NCI-H226 (cell line): ENCODE measurements at places on chromosomes 12 and 14.

DNA sequence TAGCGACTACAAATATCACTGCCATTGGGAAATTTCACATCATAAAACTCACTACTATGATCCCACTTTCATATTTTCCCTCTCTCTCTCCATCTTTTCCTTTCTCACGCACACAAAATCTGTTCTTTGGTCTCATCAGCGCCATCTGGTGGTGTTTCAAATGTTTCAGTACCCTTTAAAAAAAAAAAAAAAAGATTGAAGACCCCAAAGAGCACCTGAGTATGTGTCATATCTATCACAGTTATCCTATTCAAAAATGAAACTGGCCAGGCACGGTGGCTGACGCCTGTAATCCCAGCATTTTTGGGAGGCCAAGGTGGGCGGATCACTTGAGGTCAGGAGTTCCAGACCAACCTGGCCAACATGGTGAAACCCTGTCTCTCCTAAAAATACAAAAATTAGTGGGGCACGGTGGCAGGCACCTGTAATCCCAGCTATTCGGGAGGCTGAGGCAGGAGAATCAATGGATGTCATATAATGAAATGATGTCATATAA lies 72.4 kb downstream of the TTC9 start:
- DNase-seq = peak; percentile 23

DNA sequence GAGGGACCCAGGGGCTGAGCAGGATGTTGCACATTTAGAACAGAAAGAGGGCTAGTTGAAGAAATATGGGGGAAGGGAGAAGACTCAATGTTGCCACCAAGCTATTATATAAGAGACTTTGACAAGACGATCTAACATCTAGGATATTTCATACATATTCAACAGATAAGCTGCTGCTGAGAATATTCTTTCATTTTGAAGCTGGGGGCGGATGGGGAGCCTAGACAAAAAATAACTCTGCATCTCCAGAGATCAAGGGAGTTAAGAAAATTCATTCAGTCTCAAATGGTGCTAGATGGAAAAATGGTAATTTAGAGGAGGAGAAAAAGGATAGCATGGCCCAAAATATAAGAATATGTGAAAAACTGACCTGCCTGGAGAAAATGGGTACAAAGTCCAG lies 415.6 kb downstream of the MDGA2 start:
- no peak for DNase-seq

DNA sequence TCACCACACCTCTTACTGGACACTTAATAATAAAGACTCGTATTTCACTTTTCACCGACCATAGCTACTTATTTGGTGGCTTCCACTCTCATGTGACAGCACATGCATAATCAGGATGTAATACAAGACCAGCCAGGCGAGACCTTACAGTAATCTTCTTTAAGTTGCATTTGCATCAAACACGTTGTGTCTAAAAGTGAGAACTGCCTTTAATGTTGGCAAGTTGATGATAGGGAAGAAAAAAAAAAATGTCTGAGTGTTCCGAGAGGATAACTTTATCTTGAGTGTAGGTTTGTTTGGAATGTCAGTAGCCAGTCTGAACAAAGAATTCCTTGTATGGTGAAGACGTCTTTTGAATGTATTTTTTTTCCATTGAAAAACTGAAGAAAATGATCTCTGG lies 440.4 kb downstream of the ADAMTS20 start:
- DNase-seq = no peak

DNA sequence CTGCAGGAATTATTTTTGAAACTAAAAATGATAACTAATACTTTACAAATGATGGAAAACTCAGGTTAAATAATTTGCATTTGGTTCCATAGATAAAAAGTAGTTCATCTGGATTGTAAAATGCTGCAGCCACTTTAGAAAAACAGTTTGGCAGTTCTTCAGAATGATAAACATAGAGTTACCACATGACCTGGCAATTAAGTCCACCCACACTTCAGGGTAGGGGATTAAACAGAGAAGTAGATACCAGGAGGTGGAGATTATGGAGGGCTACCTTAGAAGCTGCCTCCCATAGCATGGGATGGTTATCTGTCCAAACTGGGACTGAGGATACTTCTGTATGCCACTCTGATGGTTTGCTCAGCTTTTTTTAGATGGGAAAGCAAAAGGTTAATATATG lies 22.2 kb downstream of the ARF6 start:
- no peak for DNase-seq

GRCh38 chr14:61154641-61155040 lies 126.5 kb downstream of the TMEM30B start:
- DNase-seq = no peak

DNA sequence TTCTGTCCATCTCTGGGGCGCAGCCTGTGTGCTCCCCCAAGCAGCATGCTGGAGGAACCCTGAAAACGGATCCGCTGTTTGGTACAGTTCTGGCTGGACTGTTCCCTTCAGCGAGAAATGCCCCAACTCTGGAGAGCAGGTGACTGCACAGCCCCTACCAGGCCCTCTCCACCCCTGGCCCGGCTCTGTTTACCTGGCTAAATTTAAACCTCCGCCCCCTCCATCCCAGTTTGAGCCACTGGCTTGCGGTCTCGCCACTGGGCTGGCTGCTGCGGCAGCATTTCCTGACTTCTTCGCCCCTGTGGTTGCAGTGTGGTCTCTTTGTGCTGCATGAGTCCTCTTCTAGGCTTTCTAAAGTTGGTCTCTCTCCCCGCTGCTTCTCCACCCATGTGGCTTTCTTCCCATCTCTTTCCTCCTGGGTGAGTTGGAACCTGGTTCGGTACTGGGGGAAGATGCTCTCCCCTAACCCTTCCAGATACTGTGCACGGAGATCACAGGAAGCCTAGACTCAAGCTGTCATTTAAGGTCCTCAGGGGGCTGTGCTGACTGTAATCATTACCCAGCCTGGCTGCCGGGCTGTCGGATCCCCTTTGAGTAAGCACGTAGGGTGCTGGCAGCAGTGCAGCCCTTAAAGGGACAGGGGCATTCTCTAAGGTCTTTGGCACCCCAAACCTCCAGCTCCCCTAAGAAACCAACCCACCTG lies 60.6 kb downstream of the FBXL14 start:
- DNase-seq = no peak
